CD4-positive, alpha-beta T cell (primary cell): ENCODE measurements at places on chromosomes 5 and 9.

DNA sequence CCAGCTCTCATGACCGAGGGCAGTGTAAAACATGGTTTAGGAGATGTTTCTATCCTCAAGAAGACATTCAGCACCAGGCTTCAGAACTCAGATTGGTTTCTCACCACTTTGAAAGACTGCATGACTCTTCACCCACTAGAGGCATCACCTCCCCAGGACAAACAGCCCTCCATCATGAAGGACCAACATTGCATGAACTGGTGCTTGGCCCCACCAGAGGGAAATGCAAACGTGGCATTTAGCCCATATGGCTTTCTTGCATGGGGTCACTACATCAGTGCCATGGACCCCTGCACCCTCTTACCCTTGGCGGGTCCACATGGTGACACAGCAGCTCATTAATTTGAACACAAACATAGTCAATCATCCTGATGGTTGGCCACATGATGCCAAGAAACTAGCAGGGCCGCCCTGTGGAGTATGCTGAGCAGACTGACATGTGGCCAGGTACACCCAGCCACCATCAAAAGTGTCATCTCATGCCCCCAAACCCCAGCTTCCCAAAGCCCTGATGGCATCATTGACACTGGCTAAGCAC, 129.5 kb upstream of the FSTL4 start:
- no peaks in the 10 kb centered on the region for H3K36me3 ChIP-seq
- H3K4me3 ChIP-seq, result no peak overlapping the region
- no peaks in the 10 kb centered on the region for H3K27me3 ChIP-seq

GRCh38 chr9:35856206-35856605, 14.0 kb downstream of the OR13J1 start:
- DNase-seq, result no peak
- H3K4me1 ChIP-seq, result no peaks in the 10 kb centered on the region
- H3K27me3 ChIP-seq, result no peaks in the 10 kb centered on the region
- H3K4me3 ChIP-seq, result no peak overlapping the region
- H3K27ac ChIP-seq, result no peak overlapping the region

DNA sequence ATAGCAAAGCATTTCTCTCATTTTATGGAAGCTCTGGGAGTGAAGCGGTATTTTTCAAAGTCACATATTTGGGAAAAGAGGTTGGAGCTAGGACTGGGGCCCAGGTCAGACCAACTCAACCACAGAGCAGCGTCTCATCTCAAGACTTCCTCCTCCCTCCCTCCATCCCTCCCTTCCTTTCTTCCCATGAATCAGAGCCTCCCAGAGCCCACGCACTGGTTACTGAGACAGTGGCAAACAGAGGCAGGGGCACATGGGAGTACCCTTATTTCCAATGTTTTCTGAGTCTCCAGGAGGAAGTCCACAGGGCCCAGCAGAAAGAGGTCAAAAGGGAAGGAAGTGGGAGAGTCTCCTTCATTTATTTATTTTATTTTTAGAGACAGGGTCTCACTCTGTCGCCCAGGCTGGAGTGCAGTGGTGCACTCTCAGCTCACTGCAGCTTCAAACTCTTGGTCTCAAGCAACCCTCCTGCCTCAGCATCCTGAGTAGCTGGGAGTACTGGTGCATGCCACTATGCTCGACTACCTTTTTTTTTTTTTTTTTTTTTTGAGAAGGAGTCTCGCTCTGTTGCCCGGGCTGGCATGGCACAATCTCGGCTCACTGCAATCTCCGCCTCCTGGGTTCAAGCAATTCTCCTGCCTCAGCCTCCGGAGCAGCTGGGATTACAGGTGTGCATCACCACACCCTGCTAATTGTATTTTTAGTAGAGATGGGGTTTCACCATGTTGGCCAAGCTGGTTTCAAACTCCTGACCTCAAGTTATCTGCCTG, 52.5 kb upstream of the CDKN2AIPNL start:
- H3K4me3 ChIP-seq, result no peak overlapping the region
- H3K36me3 ChIP-seq, result no peaks in the 10 kb centered on the region
- DNase-seq, result no peak
- peaks cover 23% of the 10 kb centered on the region for H3K4me1 ChIP-seq

DNA sequence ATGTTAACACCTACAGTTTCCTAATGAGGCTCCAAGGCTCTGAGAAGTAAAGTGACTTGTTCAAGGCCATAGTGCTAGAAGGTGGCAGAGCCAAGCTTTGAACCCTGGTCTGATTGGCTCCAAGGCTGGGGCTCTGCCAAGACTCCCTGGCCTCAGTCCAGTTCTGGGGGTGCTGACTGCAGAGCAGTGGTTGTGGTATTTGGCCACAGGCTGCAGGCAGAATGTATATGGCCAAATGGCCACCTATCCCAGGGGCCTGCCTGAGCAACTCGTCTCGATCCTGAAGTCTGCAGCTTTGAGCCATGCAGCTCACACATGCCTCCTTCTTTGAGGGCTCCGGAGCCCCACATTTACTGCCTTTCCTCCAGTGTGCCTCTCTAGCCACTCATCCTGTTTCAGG, 9.7 kb upstream of the NEK6 start:
- H3K27ac ChIP-seq, result no peak overlapping the region
- H3K36me3 ChIP-seq, result no peaks in the 10 kb centered on the region
- DNase-seq, result no peak
- no peaks in the 10 kb centered on the region for H3K27me3 ChIP-seq

DNA sequence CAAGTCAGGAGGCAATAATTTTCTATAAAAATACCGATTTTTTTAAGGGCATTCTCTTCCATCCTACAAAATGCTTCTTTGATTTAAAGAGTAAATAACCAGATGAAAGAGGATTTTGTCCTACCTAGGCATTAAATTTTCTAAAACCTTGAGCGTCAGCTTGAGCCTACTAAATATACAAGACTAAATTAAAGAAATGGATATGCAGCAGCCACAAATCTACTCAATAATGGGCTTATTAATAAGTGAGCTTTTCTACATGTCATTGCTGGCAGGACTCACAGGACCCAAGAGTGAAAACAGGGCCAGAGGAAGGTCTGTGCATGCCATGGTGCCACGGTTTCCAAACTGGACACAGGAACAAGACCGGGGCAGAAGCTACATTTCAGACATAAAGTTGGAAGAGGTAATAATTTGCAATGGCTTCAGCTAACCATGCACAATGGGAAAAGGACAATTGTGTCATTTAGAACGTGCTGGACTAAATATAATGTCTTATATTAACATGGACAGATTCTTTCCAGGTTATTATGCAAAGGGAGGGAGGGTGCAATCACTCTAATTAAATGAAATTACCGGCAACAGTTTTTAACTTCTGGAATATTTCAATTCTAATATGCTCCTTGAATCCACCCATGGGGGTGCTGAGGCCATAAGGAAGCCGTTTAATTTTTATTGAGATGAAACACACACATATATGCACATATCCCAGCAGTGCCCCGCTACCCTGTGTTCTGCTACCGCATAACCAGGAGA, 5.2 kb downstream of the WHRN start:
- H3K27me3 ChIP-seq, result no peaks in the 10 kb centered on the region
- H3K4me3 ChIP-seq, result no peak overlapping the region
- peaks cover 34% of the 10 kb centered on the region for H3K4me1 ChIP-seq
- DNase-seq, result no peak
- H3K36me3 ChIP-seq, result no peaks in the 10 kb centered on the region

DNA sequence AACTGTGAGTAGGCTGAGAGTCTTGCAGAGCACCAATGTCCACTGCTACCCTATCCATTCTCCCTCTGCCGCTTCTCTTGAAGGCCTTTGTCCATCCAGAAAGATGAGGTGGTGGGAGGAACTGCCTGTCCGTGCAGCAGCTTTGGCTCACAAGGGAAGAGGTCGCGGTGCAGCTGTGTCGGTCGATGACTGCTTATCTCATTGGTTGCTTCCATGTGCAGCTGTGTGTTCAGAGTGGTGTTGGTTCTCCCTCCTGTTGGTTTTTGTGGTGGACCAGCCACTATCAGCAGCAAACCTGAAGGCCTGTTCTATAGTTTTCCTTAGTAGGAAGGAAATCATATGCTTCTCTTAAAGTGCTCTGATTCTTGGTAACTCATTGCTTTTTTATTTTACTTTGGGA, 40.7 kb downstream of the SPTAN1 start:
- no peaks in the 10 kb centered on the region for H3K27me3 ChIP-seq
- H3K4me1 ChIP-seq, result no peaks in the 10 kb centered on the region
- no peak overlapping the region for H3K27ac ChIP-seq
- H3K4me3 ChIP-seq, result no peak overlapping the region
- DNase-seq, result no peak

- no peaks in the 10 kb centered on the region for H3K36me3 ChIP-seq
- no peak overlapping the region for H3K27ac ChIP-seq
- no peak overlapping the region for H3K4me3 ChIP-seq
Measured at GRCh38 chr5:41686767-41687166, 176.4 kb upstream of the PLCXD3 start.

DNA sequence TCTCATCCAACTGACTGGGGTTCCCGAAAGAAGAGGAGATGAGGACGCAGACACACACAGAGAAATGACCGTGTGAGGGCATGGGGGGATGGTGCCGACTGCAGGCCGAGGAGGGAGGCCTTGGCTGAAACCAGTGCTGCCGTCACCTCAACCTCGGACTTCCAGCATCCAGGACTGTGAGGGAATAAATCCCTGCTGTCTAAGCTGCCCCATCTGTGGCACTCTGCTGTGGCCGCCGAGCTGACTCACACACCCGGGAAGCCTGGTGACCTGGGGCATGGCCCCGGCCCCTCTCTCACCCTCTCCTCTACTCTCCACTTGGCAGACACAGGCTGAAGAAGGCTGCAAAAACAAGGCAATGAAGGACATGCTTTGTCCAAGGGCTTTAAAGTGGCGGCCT, 4.4 kb upstream of the COL5A1 start:
- H3K4me1 ChIP-seq, result peaks cover 3% of the 10 kb centered on the region
- DNase-seq, result no peak
- no peaks in the 10 kb centered on the region for H3K36me3 ChIP-seq
- peaks cover 6% of the 10 kb centered on the region for H3K27me3 ChIP-seq
- no peak overlapping the region for H3K27ac ChIP-seq

GRCh38 chr9:117696154-117696553, 8.0 kb upstream of the TLR4 start:
- DNase-seq, result no peak
- no peaks in the 10 kb centered on the region for H3K4me1 ChIP-seq
- H3K27ac ChIP-seq, result no peak overlapping the region
- no peaks in the 10 kb centered on the region for H3K27me3 ChIP-seq
- H3K36me3 ChIP-seq, result no peaks in the 10 kb centered on the region

DNA sequence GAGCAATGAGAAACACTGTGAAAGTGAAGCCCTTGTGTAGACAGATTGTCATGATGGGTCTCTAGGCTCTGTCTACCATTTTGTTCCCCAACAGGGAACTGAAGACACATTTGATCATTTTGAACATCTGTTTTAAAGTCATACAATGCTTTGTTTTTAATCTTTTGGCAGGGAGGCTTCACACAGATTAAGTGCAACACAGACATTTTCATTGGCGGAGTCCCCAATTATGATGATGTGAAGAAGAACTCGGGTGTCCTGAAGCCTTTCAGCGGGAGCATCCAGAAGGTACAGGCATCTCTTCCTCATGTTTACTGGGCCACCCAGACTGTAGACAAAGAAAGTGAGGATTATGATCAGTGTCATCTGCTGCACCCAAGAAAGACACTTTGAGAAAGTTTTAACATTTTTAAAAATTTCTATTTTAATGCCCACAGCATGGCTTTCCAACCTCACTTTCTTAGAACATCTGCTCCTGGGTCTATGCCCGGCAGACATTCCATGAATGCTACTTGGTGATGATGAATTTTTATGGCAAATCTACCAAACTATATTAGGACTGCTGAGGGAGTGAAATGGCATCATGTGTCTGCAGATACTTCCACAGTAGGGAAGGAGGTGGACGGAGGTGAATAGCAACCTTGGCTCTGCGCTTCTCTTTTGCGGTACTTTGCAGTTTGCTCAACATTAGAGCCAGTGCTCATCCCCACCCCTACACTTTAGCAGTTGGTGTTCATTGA, 121.3 kb downstream of the LIFR start:
- H3K27me3 ChIP-seq, result peaks cover 29% of the 10 kb centered on the region
- H3K27ac ChIP-seq, result no peak overlapping the region
- no peaks in the 10 kb centered on the region for H3K36me3 ChIP-seq

- peak within 1 kb of the TSS; percentile 10 for H3K4me3 ChIP-seq
- H3K27me3 ChIP-seq, result peaks cover 65% of the 10 kb centered on the region
- H3K4me1 ChIP-seq, result peaks cover 6% of the 10 kb centered on the region
- DNase-seq, result no peak
Measured at GRCh38 chr5:141430332-141431113, at the start of gene PCDHGA12. Gene PCDHGA12, plus strand, starts transcription at chr5:141430507. Its CDS starts 253 bp downstream, at chr5:141430760.

DNA sequence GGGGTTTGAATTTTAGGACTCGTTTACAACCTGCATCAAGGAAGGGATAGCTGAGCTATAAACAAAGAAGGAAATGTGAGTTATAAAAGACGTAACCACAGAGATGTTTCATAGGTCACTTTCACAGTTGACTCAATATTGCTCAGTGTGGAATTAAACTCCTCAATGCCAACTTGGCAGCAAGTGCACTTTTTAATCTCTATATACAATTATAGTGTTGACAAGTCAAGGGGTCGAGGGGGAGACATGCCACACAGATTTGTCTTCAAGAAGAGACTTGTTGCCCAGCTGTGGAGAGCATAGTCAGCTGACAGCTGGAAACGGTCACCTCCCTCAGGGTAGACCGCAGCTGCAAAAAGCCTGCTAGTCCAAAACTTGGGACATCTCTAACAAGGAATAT, 163.4 kb upstream of the DMAC1 start:
- DNase-seq, result no peak
- H3K27ac ChIP-seq, result no peak overlapping the region

- peaks cover 96% of the 10 kb centered on the region for H3K36me3 ChIP-seq
- H3K4me1 ChIP-seq, result peaks cover 19% of the 10 kb centered on the region
- H3K4me3 ChIP-seq, result no peak overlapping the region
- no peaks in the 10 kb centered on the region for H3K27me3 ChIP-seq
- no peak overlapping the region for H3K27ac ChIP-seq
- DNase-seq, result no peak
Measured at GRCh38 chr5:157324237-157324636, 58.3 kb downstream of the CYFIP2 start.
